ENCODE measurements at places on chromosomes 2 and 18.

GRCh38 chr2:12534646-12535263 lies 182.0 kb upstream of the TRIB2 start:
- peak; percentile 97 for DNase-seq

GRCh38 chr2:234836271-234836670 lies 115.5 kb upstream of the SH3BP4 start:
- no peak for DNase-seq

- no peak for DNase-seq
Observed at GRCh38 chr2:217938036-217938435, 64.8 kb downstream of the TNS1 start.

DNA sequence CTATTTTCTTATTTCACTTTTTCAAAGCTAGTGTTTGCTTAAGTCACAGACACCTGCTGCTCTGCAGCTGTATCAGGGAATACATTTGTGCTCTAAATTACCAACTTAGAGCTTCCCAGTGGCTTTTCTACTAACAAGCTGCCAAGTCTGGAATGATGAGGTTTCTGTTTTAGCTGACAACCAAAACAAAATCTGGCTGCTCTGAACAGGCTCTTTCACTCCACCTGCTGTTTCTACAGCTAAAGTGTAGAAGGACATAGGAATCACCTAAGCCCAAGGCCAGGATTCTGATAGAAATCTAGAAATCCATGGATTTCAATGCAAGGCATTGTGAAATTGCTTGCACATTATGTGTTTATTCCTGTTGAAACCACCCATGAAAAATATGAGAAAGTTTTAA lies 201.2 kb downstream of the SUCLG1 start:
- no peak for DNase-seq

- DNase-seq = no peak
Observed at GRCh38 chr2:60717691-60718090, 38.4 kb upstream of the PAPOLG start.
